AG09309 (cell line): ENCODE measurements at places on chromosomes 4 and X.

DNA sequence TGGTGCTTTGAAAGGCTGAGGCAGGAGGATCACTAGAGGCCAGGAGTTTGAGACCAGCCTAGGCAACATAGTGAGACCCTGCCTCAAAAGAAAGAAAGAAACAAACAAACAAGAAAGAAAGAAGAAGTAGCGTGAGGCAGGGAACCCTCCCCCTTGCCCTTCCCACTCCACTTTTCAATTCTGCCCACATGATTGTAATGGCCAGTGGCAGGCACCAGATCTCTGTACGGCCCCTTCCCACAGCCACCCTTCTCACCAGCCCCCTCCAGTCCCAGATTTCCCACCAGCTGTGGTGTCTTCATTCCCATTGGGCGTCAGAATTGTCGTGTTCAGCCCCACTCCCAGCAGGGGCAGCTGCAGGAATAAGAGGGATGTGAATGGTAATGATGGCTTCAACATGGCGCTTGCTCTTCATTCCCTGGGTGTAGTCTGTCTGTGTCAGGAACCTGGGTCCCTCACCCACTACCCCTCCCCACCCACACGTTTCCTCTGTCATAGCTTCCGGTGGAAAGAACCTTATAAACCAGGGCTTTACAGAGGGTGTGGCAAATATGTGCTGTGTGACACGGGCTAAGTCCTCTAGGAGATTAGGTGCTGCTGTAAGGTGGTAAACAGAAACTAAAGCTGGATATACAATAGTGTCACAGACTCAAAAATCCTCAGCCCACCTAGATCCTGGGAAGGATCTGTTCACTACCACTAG lies at the start of gene IL2RG:
TSS of gene IL2RG (minus strand) at position 437 of the 703 bp plus-strand sequence. CDS start at position 399, 38 bp downstream.
- DNase-seq: no peak

DNA sequence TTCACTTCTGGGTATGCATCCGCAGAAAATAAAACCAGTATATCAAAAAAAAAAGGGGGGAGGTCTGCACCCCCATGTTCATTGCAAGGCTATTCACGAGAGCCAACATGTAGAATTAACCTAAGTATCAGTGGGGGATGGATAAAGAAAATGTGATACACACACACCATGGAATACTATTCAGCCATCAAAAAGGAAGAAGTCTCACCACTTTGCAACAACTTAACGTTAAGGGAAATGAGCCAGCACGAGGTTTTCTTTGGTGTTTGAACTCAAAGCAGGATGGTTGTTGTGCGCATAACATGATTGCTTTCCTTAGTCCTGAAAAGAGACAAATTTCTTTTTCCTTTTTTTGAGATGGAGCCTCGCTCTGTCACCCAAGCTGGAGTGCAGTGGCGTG lies 222.7 kb downstream of the SHOX start:
- no peak for DNase-seq

DNA sequence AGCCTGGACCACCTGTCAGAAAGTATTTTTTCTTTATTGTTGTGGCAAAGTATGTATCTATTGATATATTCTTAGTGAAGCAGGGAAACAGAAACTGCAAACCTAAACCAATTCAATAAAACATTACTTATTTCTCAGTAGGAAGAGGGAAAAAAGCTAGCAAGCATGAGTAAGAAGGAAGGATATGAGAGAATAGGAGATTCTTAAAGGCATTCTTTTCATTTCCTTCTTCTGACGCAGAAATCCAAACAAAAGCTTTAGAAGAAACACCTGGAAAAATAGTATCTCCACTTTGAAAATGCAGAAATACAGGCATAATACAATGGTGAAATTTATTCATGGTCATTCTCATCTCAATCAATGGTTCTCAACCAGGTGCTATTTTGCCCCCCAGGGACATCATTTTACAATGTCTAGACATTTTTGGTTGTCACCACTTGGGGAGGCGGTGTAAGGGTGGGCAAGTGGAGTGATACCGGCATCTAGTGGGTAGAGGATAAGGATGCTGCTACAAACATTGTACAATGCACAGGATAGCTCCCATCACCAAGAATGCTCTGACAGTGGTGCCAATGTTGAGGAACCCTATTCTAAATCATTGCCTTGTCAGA lies 21.7 kb upstream of the ATXN3L start:
- DNase-seq: no peak

DNA sequence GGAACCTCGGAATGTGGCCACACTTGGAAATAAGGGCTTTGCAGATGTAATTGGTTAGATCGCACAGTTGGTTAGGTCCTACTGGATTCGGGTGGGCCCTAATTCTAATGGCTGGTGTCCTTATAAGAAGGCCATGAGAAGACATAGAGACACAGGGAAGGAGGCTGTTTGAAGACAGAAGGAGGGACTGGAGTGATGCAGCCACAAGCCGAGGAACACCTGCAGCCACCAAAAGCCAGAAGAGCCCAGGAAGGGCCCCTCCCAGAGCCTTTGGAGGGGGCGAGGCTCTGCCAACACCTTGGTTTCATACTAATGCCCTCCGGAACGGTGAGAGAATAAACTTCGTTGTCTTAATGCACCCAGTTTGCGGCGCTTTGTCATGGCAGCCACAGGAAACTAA lies 47.0 kb downstream of the EVC start:
- DNase-seq: no peak

- no peak for DNase-seq
Observed at GRCh38 chr4:42718336-42718735, 61.4 kb upstream of the ATP8A1 start.

- DNase-seq: no peak
Observed at GRCh38 chr4:174086829-174087799, 196.4 kb downstream of the FBXO8 start.

GRCh38 chr4:1813915-1814314 lies 20.8 kb downstream of the FGFR3 start:
- no peak for DNase-seq

DNA sequence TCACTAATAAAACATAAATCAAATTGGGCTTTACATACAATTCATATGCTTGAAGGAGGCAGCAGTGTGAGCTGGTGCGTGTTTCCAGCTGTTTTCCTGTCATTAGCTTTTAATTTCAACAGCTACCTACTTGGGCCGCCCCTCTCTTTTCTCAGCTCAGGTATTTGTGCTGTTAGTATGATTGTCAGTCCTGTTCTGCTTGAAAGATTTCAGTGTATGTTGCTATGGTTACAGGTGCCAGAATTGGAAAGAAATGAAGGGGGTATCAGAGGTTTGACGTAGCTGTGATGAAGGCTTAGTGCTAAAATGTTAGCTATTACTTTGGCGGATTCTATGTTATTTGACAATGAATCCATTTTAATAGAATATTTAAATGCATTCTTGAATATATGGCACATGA lies 440.3 kb downstream of the ZIC3 start:
- DNase-seq: no peak

- peak; percentile 23 for DNase-seq
Observed at GRCh38 chrX:102765809-102766208, 45.3 kb downstream of the GPRASP3 start.
